ENCODE measurements at places on chromosomes 3 and 15.

DNA sequence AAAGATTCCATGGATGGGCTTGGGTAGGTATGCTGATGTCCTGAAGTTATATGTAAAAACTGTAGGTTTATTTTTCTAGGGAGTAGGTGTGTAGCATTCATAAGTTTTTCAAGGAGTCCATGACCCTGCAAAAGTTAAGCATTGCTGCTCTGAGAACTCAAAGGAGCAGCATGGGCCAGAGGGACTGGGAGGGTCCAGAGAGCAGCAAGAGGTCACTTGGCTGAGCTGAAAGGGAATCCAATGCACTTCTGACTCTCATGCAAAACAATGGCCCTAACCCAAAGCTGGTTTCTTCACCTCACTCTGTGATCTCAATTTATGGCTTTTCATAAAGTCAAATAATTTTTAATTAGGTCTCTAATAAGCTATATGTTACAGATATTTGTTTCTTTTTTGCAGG lies 198.3 kb upstream of the GOLGA6L4 start:
- DNase-seq = no peak

DNA sequence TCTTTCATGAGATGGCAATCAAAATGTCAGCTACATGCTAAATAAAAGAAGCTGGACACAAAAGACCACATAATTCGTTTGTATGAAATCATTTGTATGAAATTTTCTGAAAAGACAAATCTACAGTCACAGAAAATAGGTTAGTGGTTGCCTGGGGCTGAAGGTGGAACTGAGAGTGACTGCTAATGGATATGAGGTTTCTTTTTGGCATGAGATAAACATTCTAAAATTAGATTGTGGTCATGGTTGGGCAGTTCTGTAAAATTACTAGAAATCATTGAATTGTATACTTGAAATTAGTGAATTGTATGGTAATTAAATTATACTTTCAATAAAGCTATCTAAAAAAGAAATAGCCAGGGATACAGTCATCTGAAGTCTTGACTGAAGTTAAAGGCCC lies 2.7 kb upstream of the DMXL2 start:
- DNase-seq = no peak

- no peak for DNase-seq
Observed at GRCh38 chr3:153911116-153911515, 210.1 kb upstream of the ARHGEF26 start.

DNA sequence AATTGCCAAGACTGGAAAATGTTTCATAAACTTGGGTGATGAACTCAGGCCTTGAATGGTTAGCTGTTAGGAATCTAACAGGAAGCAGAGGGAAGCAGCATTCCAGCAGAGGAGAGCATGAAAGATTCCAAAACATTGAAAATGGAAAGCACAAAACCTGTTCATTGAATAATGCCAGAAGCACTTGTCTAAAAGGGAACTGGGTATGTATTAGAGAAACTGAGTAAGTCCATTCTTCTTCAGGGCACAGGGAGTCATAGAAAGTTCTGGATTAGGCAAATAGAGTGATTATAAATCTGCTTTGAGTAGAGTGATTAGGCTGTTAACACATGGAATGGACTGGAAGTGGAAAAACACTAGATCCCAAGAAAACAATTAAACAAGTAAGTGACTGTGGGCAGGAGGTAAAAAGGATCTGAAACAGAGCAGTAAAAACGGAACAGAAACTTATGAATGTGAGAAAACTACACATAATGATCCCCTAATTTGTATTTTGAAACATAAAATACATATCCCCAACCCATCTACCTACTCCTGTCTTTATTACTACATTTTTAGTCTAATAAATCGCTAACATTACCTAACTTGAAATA lies 343.4 kb downstream of the TBC1D5 start:
- no peak for DNase-seq

DNA sequence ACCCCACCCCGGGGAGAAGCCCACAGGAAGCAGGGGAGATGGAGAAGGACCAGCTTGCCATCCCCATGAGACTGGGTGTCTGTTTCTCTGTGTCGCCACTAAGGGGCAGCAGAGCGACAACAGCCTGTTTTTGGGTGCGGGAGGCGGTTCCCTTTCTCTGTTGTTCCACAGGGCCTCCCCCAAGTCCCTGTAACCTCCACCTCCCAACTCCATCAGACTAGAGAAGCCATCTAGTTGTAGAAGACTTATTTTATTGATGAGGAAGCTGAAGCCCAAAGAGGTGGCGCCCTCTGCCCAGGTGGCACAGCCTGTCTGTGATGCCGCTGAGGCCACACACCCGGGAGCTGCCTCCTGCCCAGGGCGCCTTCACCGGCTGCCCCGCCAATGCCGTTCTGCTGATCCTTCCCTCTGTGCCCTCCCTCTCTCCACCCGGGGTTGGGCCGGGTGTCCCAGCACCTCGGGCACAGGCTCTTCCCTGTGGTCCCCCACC lies 3.9 kb upstream of the CCDC9B start:
- DNase-seq = peak; percentile 49

- no peak for DNase-seq
Observed at GRCh38 chr3:193344486-193344885, 34.1 kb downstream of the ATP13A5 start.

- DNase-seq = no peak
Observed at GRCh38 chr3:19348941-19349564, 200.7 kb downstream of the KCNH8 start.

- DNase-seq = no peak
Observed at GRCh38 chr3:29544701-29545363, 264.0 kb downstream of the RBMS3 start.

- DNase-seq = no peak
Observed at GRCh38 chr3:8555725-8556472, 54.3 kb downstream of the LMCD1 start.

DNA sequence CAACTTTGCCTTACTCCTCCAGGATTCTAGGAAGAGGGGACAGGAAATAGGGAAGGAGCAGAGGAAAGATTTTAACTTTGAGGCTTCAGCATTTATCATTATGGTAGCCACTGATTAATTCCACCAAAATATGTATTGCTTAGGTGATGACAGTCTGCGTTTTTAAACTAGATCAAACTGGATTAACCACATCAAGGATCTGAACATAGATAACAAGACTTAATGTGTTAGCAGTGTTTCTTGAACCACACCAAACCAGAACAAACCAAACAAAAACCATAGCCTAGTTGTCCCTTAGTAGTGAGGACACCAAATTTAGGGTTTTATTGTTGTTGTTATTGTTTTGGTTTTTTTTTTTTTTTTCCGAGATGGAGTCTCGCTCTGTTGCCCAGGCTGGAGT lies 113.5 kb upstream of the LMOD3 start:
- DNase-seq = no peak

DNA sequence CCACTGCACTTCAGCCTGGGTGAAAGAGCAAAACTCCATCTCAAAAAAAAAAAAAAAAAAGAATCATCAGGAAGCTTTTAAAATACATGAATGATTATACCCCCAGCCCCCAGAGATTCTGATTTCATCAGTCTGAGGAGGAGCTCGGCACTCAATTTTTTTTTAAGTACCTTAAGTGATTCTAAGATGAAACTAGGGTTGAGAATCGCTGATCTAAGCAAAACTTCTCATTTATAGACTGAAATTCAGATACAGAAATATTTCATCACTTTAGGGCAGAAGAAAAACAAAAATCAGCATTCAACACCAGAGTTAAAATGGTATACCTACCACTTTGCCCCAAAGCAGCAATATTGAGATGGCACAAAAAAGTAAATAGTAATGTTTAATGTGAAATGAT lies 24.7 kb downstream of the CPA3 start:
- DNase-seq = no peak

DNA sequence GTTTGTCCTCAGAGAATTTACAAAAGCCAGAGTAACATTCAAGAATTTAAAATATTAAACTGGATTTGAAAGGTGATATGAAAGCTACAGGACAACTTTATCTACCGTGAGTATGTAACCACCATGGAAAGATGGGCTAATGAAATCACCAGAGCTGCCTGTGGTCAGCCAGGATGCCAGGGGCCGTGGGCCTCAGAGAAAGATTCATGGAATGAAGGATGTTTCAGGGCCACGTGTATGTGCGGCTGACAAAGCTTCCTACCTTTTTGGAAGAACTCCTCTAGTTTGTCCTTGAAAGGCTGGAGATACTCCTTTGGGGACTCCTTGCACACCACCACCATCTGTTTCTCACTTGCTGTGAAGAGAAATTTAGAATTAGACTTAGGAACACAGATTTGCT lies 138.9 kb downstream of the GREM1 start:
- no peak for DNase-seq

DNA sequence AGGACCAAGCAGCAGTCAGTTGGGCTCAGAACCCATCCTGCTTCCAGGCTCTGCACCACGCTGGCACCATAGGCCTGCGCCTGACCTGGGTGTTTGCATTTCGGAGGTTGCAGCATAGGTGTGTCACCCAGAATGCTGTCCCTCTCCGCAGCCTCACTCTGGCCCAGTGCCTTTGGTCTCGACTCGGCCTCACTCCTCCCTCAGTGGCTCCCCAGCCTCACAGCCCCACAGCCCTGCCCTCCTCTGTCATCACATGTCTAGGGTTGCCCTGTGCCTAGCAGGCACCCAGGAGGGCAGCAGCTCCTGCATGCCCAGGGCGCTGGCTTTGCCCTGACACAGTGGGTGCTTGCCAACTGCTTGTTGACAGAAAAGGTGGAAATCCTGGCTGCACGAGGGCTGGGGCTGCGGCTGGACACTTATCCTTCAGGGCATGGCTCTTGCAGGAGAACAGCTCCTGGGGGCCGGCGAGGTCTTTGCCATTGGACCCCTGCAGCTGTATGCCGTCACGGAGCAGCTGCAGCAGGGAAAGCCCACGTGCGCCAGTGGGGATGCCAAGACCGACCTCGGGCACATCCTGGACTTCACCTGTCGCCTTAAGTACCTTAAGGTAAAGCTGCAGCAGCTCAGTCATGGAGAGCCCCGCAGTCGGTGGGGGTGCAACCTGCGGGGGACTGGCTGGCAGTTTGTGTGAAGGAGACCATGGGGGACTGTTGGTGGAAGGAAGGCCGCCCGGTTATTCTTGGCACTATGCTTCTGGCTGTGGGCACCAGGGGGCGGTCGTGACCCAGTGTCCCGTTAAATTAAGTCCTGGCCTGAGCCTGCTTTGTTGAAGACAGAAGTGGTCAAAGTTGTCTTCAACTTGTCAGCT lies 16.2 kb downstream of the NISCH start:
- peak; percentile 14 for DNase-seq

DNA sequence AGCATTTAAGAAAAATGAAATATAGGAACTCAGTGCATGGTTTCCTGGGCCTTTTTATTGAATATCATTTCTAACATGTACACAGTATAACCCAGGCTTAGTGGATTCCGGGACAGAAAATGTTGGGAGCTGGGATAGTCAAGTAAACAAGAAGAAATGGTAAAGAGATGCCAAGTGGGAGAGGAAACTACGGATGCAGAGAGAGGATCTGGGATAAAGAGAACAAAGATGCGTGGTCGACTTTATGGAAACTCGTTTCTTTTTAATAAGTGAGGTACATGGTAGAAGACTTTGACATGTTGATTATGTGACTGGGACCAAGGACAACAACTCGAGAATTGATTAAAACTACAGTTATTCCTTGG lies 1.2 kb upstream of the GPR176 start:
- no peak for DNase-seq

DNA sequence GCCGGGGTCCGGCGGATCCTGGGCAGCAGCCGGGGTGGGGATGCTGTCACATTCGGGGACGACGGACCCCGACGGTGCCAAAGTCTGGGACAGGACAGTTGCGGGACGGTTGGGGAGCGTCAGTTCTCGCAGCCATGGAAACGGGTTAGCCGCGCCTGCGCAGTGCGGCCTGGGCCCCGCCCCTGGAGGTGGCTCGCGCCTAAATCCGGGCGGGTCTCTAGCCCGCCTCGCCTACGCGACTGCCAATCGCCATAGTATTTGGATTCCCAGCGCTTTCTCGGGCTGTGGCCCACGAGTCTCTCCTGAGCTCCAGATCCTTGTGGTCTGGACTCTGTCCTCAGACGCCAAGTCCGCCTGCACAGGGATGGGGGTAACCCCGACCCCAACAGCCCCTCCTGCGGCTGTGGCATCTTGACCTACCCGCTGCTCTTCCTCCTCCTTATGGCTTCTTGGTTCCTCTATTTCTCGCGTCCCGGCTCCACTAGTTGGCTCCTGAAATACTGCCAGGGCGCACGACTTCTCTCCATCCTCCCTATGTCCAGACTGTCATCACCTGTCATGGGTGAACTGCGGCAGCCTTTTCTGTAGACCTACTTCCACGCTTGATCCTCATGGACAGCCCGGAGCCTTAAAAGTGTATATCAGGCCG lies at the start of gene ZMYND10:
ZMYND10 (minus strand) TSS at position 147 of the 649 bp plus-strand sequence. CDS start 153 bp downstream, outside the sequence.
- peak; percentile 74 for DNase-seq

DNA sequence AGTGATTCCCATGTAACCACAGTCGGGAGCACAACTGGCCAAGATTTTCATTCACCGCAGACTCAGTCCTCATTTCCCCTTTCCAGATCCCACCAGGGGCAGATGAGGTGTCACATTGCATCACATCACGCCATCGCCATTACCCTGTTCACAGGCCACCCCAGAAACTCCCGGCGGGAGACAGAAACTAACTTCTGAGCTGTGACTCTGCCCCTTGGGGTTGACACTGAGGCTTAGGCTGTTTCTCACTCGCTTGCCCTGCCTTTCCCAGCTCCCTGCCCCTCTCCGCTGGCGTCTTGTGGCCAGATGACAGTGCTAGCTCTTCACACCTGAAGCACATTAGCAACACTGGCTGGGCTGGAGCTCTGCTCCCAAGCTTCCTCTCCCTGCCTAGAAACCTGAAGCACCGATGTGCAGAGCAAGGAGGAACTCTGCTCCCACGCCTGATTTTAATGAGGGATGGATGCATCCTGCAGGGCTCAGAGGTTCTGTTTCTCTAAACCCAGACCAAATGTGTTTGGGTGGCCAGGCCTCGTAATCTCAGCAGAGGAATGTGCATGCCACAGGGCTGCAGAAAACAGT lies 88.8 kb upstream of the CTDSPL start:
- DNase-seq = no peak

DNA sequence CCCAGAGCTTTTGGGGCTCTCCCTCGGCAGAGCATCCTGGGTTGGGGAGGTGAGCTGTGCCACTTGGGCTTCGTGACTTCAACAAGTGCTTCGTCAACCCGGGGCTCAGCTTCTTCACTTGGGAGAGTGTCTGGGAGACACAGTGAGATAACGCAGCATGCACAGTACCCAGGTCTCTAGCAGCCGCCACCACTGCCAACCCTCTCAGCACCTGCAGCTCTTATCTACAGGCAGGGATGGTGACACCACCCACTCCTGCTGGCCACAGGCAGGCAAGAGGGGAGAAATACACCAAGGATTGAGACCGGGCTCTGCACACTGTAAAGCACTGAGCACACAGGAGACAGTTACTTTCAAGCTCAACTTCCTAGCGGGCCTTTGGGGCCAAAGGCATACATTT lies 11.6 kb downstream of the TKT start:
- no peak for DNase-seq
